ENCODE measurements at places on chromosomes 2 and 18.

DNA sequence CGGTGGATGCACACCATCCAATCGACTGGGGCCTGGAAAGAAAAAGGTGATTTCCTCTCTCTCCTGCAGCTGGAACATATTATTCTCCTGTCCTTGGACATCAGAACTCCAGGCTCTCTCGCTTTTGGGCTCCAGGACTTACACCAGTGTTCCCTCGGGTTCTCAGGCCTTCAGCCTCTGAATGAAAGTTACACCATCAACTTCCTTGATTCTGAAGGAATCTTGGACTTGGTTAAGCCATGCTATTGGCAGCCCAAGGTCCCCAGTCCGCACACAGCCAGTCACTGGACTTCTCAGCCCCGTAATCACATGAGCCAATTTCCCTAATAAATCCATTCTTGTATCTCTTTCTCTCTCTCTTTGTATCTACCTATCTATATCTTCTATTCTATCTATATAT lies 418.9 kb downstream of the IRS1 start:
- DNase-seq: no peak

DNA sequence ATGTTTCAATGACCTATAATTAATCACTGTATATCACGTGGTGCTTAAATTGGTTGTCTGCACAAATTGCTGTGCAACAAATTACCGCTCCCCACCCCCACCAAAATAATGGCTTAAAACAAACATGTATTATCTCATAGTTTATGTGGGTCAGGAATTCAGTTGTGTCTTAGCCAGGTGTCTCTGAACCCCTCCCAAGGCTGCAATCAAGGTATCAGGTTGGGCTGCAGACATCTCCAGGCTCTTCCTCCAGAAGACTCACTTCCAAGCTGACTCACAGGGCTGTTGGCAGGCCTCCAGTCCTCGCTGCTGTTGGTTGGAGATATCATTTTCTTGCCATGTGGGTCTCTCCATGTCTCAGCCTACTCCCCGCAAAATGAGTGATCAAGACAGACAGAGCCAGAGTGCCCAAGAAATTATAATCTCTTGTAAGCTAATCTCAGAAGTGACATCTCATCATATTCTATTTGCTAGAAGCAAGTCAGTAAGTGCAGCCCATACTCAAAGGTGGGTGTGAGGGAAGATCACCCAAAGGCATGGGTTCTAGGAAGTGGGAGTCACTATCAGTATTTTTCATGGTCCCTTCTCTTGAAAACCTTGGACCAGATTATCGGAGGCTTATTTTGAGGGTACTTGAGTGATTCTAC lies 38.4 kb downstream of the SPC25 start:
- no peak for DNase-seq

- no peak for DNase-seq
These were observed 199.0 kb downstream of the EIPR1 start for GRCh38 chr2:3178578-3179031.

- no peak for DNase-seq
These were observed 286.9 kb downstream of the TMX3 start for GRCh38 chr18:68427951-68428401.

GRCh38 chr18:7870266-7870665 lies 303.1 kb downstream of the PTPRM start:
- no peak for DNase-seq

DNA sequence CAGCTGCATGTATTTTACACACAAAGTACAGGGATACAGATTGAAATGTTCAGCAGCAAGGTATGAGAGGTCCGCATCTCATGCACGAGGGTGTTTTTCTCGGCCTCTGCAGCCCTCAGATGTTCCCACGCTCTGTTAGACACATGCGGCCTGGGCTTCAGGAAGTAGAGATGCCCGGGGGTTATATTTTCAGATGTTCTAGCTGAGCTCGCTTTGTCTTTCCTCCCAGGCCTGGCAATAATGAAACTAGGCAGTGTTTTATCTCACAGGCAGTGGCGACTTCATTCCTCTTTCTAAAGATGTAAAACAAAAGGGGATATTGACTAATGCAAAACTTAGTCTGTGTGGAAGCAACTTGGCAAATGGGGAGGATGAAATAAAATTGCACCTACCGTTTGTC lies 190.7 kb downstream of the GBX2 start:
- no peak for DNase-seq

DNA sequence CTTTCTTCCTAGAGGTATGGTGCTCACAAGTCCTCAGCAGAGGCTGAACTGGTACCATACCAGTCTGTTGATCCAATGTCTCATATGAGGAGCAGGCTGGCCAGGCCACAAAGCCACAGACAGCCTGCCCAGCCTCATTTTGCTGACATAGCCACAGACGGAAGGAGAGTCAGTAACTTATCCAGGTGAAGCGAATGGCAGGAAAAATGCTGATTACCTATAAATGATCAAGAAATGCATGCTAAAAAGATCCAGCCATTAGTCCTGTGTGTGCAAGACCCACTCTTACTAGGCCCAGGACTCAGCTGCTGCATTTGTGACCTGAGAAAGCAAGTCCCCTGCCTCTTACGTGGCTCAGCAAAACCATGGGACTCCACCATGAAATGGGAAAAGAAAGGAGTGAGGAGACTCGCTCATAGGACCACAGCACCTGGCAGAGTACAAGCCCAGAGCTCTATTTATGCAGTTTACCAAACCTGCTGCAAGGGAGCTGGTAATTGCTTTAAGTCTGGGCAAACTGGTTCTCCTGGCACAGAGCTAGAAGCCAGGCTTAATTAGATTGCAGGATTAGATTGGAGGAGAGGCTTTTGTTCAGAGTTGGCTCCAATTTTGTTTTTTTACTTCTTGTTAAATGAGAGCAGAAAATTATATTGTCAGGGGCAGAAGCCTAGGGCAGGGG lies 19.0 kb downstream of the RHOB start:
- no peak for DNase-seq

DNA sequence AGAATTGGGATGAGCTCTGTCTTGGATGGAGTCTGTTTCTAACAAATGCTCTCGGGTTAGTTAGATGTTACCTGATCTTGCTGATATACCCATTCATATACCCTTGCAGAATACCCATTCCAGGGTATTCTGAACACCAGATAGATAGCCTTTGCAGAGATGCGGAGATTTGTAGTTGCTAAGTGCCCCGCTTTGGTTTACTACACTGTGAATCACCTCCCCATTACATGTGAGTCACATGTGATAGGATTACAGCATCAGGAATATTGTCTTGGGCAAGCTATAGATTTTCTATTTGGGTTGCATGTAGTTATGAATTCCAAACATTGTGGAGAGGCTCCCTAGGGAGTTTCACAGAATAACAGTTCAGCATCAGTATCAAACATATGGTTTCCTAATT lies 3.8 kb downstream of the VSNL1 start:
- no peak for DNase-seq

DNA sequence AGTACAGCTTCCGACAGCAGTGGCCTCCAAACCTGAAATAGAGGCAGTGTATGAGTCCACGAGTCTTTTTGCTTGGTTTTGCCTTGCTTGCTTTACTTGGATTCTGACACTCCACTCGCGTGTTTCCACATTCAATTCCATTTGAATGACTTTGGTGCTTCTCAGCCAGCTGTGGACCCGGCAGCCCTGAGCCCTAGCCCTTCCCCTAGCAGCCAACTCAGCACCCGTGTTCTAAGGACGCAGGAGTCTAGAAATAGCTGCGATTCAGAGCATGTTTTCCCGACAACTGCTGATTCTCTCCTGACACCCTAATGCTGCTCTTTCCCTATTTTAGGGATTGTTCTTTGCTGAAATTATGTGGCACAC lies 20.6 kb downstream of the LRRFIP1 start:
- no peak for DNase-seq

DNA sequence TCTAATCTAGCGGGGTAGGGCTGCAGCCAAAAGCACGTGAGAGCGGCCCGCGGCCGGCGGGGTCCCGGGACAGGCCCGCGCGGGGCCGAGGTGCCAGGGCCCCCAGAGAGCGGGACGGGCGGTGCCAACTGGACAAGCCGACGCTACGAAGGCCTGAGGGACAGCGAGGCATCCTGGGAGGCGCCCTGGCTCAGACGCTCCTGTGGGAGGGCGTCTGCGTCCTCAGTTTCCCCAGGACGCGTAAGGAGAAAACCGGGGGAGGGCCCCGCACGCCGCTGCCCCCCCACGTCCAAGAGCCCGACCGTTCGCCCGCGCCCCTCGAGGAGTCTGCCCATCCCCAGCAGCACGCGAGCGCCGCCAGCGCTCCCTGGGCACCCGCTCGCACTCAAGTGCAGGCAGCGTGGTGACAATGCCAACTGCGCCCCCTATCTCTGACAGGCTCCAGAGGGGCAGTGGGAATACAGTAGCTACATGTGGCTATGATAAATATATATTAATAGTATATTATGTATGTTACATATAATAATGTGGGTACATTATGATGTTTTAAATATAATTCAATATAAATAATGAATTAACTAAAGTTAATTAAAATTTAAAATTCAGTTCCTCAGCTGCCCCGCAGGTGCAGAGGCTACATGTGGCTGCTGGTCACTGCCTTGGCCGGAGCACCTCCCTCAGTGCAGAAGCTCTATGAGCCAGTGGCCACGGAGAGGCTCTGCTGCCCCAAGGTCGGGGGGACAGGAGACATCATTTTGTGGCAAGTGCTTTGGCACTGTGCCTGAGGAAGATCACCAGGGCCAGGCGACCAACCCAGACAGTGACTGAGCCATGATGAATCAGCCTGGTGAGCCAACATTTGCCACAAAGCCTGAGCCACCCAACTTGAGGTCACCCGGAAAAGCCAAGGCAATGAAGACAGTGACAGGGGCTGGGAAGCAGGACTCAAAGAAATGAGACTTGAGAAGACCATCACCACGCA lies 5.5 kb upstream of the SFT2D3 start:
- no peak for DNase-seq

DNA sequence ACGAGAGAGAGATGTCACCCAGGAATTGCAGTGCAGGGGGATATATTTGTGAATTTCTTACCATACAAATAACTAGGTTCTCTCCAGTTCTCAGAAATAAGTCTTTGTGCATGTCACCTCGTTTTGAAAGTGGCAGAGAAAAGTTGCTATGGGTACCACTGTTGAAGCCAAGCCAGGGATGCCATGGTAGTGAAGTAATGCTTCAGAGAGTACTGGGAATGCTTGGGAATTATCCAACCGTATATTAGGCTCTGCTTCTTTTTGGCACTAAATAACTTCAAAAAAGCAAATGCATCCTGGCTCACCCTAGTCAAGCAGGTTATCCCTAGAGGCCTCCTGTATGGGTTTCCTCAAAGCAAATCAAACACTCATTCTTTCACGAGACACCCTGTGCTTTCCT lies 50.7 kb upstream of the DDX18 start:
- no peak for DNase-seq

DNA sequence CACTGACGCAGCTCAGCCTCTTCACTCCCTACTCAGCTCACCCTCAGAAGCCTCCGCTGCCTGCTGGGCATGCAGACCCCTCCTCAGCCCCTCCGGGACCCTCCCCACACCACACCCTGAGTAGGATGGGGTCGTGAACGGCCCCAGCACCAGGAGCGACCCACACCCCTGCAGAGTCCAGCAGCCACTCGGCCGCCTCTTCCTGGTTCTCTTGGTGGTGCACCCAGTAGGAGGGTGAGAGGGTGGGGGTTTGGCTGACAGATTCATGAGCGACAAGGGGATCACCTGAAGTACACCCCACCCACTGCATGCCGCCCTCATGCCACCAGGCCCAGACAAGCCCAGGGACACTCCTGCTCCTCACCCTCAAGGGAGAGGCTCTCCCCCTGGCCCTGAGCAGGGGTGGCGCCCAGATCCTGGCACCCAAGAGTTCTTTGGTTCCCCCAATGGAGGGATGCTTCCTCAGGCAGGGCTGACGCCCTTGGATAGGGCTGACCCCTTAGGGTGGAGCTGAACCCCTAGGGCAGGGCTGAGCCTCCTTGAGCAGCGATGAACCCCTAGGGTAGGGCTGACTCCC lies 76.6 kb upstream of the GPC1 start:
- no peak for DNase-seq

DNA sequence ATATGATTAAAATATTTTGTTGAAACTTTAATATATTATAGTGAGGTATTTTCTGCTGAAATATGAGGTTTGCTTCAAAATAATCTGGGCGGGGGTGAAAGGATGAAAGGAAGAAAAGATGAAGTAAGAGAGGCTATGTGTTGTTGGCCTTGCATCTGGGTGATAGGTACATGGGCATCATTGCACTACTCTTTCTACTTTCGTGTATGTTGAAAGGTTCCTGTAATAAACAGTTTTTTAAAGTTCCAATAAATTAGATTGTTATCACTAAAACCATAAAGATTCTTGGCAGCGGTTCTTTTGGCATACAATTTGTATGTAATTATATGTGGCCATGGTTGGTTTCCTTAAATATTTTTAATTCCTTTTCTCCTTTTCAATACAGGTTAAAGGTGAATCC lies 23.6 kb upstream of the MSH2 start:
- DNase-seq: no peak

DNA sequence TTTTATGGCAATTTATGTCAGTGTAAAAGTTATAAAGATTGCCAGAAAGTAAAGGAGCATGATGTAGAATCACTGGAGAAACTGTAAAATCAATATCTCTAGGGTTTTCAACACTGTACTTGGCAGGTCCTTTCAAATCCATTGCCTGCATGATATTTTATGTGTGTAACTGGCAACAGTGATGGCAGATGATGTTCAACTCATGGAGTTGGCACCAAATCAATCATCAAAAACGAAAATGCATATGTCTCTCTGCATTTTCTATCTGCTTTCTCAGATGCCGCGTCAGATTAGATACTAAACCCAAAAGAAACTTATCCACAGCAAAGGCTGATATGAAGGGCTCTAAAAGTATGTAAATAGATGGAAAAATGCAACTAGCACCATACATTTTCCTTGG lies 1395.5 kb upstream of the PIK3C3 start:
- no peak for DNase-seq

- no peak for DNase-seq
These were observed 80.8 kb downstream of the NAT8 start for GRCh38 chr2:73561422-73561821.

GRCh38 chr2:59754011-59754735 lies 799.3 kb downstream of the BCL11A start:
- no peak for DNase-seq

- no peak for DNase-seq
These were observed 81.3 kb downstream of the CLHC1 start for GRCh38 chr2:55150834-55151233.

GRCh38 chr18:11115276-11115675 lies 34.1 kb downstream of the PIEZO2 start:
- DNase-seq: no peak

DNA sequence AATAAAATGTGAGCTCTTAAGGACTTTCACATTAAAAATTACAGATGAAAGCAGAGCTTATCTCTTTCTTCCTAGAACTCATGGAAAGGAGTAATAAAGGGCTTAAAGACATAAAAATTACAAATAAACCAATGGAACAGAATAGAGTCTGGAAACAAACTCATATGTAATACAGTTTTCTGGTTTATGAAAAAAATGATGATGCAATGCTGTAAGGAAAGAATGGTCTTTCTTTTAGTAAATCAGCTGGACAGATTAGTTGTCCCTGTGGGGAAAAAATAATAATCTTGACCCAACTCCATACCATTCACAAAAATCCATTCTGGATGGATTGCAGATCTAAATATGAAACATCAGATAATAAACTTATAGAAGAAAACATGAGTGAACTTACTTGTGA lies 54.2 kb downstream of the TMEM185B start:
- DNase-seq: no peak
